ENCODE measurements at places on chromosomes 13 and 19. TPM values are rescaled to one million over a fixed set of nuclear protein-coding genes. Genes with fewer than 3 reads are reported as not detected.
A peak's percentile ranks its signal among the peaks of the same experiment; 100 is the strongest.

CAPS gene
- total RNA-seq: 2.9 TPM

TBXA2R gene
- total RNA-seq: 3.3 TPM

GGACT gene
- total RNA-seq: 1.1 TPM

ZNF763 gene
- 5.7 TPM for total RNA-seq

PNMA8A gene
- 9.4 TPM for total RNA-seq

C19orf81 gene
- 3.5 TPM for total RNA-seq

TEX101 gene
- total RNA-seq: not detected

KIR2DL3 gene
- not detected for total RNA-seq

FCER2 gene
- not detected for total RNA-seq

DNA sequence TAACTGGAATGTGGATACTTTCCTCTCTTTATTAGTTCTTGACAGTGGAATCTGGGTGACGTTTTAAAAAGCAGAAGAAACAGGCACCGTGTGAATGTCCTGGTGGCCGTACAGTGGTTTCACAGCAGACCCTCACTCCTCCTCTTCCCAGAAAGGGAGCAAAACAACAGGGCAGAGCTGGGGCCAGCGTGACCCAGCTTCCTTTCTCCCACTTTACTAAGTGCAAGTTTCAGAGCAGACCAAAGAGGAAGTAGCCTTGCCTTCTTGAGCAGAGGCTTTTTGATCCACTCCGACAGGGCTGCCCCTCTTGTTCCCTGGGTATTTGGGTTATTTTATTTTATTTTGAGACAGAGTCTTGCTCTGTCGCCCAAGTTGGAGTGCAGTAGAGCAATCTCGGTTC, 19.6 kb upstream of the C19orf33 start:
- H3K4me1 ChIP-seq: peaks cover 29% of the 10 kb centered on the region
- no peaks in the 10 kb centered on the region for H3K36me3 ChIP-seq
- H3K27ac ChIP-seq: no peak overlapping the region
- no peak for DNase-seq

DNA sequence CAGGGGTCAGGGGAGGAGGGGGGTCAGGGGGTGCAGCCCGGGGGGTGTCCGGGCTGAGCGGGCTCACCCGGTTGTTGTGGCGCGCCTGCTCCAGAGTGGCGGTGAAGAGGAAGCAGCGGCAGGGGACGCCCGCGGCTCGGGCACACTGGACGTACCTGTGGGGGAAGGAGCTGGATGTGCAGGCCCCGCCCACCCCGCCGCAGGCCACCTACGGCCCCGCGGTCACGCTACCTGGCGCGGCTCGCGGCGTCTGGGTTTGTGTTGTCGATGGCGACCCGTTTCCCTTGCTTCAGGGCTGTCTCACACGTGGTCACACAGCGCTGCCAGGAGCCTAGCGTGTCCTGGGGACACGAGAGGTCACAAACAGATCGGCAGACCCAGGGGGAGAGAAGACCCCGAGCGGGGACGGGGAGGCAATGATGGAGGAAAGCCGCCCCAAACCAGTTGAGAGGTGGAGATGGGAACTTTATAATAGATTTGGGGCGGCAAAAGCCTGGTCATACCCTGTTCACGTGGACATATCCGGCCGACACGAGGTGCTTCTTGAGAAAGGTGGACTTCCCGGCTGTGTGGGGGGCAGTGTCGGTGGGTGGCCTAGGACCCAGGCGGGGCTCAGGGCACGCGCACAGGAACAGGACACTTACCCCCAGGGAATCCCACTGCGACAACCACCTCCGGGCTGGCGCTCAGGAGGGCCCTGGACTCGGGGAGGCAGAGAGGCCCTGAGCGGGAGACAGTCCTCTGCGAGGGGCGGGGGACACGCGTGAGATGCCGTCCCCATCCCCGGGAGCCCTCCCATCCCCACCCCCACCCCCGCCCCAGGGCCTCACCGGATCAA, 5.6 kb downstream of the PNKP start:
- H3K4me1 ChIP-seq: peaks cover 23% of the 10 kb centered on the region
- H3K27me3 ChIP-seq: no peaks in the 10 kb centered on the region
- DNase-seq: no peak
- no peak overlapping the region for H3K27ac ChIP-seq

DNA sequence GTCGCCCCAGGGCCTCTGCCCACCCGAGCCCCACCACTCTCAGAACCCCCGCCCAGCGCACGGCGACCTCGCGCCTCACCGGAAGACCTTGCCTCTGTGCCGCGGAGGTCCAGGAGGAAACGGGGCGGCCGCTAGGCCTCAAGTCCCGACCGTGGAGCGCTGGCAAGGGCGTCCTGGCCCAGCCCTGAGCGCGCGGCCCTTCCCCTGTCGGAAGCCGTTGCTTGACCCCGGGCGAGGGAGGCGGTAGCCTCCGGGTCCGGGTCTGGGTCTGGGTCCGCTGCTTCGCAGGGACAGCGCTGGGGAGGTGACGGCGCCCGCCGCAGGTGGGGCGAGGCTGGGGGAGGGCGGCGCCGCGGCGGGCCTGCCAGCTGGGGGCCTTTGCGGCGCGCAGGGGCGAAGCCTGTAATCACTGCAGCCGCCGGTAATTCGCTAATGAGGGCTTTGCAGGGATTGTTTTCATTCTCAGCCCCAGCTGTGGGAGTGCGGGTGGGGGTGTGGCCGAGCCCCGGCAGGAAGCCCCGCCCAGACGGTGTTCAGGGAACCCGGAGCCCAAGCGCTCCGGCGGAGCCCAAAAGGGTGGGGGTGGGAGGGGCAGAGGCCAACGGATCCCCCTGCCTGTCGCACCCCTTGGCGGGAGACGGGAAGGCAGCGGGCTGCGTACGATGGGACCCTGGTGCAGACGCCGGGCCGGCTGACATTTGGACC, 8.6 kb downstream of the C19orf25 start:
- peak overlapping the region; percentile 57 for H3K4me3 ChIP-seq
- peaks cover 6% of the 10 kb centered on the region for H3K36me3 ChIP-seq
- peak; percentile 64 for DNase-seq
- H3K27ac ChIP-seq: no peak overlapping the region

GRCh38 chr19:29528350-29528945, 2.7 kb downstream of the VSTM2B start:
- H3K27ac ChIP-seq: no peak overlapping the region
- peaks cover 74% of the 10 kb centered on the region for H3K27me3 ChIP-seq
- no peaks in the 10 kb centered on the region for H3K4me1 ChIP-seq
- no peaks in the 10 kb centered on the region for H3K36me3 ChIP-seq
- peak; percentile 23 for DNase-seq

- DNase-seq: no peak
- no peaks in the 10 kb centered on the region for H3K27me3 ChIP-seq
- no peaks in the 10 kb centered on the region for H3K36me3 ChIP-seq
Observed at GRCh38 chr13:94431987-94432386, 47.5 kb downstream of the DCT start.

- H3K27me3 ChIP-seq: no peaks in the 10 kb centered on the region
- peaks cover 14% of the 10 kb centered on the region for H3K36me3 ChIP-seq
- peak; percentile 96 for DNase-seq
- H3K27ac ChIP-seq: peak within 1 kb of the TSS; percentile 49
Observed at GRCh38 chr19:57599761-57600383, at the start of gene ZNF530. TSS of gene ZNF530 (plus strand) at chr19:57599885. CDS start at chr19:57604346, 4,461 bp downstream.

- no peak for DNase-seq
- no peaks in the 10 kb centered on the region for H3K27me3 ChIP-seq
- H3K4me3 ChIP-seq: peak overlapping the region; percentile 86
- H3K36me3 ChIP-seq: peaks cover 3% of the 10 kb centered on the region
- peak overlapping the region; percentile 84 for H3K27ac ChIP-seq
Observed at GRCh38 chr19:44142059-44142433, 692 bp downstream of the ZNF234 start.

- no peak for DNase-seq
- H3K27me3 ChIP-seq: no peaks in the 10 kb centered on the region
- no peak overlapping the region for H3K4me3 ChIP-seq
- H3K4me1 ChIP-seq: no peaks in the 10 kb centered on the region
- peaks cover 78% of the 10 kb centered on the region for H3K36me3 ChIP-seq
Observed at GRCh38 chr19:56423276-56423984, 19.3 kb downstream of the ZNF583 start.

DNA sequence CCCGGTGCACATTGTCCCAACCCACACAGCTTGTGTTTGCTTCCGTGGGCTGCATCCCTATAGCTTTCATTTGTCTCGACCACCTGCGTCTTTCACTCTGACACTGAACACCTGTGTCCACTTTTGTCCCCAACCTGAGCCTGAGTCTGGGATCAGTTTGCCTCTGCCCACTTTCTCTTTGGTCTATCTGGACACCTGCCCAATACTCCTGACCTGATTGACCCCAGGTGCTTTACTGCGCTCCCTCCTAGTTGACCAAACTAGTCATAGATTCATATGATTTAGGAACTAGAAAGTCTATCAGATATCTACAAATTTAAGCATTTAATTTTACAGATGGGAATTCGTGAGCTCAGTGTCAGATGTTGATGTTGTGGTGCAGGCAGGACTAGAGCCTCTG, 209.9 kb downstream of the DCT start:
- H3K4me3 ChIP-seq: no peak overlapping the region
- no peak overlapping the region for H3K27ac ChIP-seq
- no peaks in the 10 kb centered on the region for H3K4me1 ChIP-seq
- no peaks in the 10 kb centered on the region for H3K36me3 ChIP-seq
- no peaks in the 10 kb centered on the region for H3K27me3 ChIP-seq
- DNase-seq: no peak

DNA sequence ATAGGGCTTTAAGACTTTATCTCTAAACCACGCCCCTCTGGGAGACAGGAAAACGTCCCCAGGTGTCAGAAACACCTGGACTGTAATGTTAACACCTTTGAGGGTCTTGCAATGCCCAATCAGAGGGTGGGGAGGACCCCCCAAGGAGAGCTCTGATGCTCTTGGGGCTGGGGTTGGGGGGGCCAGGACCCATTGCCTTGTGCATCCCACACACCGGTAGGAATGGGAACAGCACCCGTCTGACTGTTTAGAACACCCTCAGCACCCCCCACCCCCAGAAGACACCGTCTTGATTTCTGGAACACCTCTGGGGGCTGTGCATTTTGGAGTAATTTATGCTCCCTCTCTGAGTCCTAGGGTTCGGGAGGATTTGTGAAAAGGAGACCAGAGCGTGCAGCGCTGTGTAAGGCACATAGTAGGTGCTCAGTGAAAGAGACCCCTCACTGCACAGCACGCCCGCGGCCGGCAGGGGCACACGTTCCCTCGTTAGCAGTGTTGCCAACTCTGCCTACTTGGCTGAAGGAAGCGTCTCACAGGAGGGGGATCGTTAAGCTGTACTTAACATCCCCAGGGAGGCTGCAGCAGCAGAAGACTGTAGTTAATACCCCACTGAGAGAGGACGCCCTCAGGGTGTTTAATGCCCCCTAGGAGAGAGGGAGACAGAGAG, 2.8 kb upstream of the ERFL start:
- H3K4me1 ChIP-seq: peaks cover 17% of the 10 kb centered on the region
- H3K27ac ChIP-seq: no peak overlapping the region
- H3K27me3 ChIP-seq: peaks cover 89% of the 10 kb centered on the region
- no peaks in the 10 kb centered on the region for H3K36me3 ChIP-seq

GRCh38 chr13:43786766-43787517, at the start of gene ENOX1:
TSS of gene ENOX1 (minus strand) at chr13:43786972.
- no peaks in the 10 kb centered on the region for H3K27me3 ChIP-seq
- H3K36me3 ChIP-seq: no peaks in the 10 kb centered on the region
- H3K27ac ChIP-seq: peak within 1 kb of the TSS; percentile 84
- H3K4me1 ChIP-seq: peaks cover 11% of the 10 kb centered on the region
- DNase-seq: peak; percentile 87
- H3K4me3 ChIP-seq: peak within 1 kb of the TSS; percentile 54

DNA sequence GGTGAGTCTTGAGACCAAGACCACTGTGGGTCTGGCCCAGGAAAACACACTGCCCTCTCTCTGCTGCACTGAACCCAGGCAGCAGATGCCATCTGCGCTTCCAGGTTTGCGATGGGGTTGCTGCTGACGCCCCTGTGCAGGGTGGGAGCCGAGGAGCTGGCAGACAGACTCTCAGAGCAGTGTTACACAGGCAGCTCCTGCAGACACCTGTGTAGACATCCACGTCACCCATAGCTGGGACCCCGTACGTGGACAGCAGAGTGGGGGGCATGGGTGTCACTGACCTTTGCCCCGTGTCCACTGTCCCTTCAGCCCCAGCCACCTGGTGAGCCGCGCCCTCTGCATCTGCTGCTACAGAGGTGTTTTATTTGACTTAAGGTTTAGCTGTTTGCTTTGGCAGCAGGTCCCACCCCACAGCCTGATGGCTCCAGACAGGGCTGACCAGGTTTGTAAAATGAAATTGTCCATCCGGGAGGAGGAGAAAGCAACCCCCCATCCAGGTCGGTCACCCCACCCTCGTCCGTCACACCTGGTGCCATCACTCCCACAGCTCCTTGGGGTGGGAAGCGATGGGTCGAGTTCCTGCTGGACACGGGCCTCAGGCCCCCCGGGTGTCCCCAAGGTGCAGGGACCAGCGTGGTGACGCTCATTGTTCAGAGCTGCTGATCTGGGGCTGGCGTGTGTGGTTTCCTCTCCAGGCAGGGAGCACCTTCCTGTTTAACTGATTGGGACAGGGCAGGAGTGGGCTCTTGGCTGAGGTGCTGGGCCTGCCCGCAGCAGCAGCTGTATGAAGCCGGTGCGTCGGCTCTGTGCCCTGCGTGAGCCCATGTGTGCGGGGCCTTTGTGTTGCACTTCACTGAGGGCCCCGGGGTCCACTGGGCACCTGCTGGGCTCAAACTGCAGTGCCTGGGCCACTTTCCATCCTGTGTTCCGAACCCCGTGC, 28.4 kb downstream of the MCF2L start:
- H3K4me1 ChIP-seq: peaks cover 74% of the 10 kb centered on the region
- H3K4me3 ChIP-seq: no peak overlapping the region
- DNase-seq: no peak
- H3K27ac ChIP-seq: peak overlapping the region; percentile 18
- no peaks in the 10 kb centered on the region for H3K36me3 ChIP-seq

DNA sequence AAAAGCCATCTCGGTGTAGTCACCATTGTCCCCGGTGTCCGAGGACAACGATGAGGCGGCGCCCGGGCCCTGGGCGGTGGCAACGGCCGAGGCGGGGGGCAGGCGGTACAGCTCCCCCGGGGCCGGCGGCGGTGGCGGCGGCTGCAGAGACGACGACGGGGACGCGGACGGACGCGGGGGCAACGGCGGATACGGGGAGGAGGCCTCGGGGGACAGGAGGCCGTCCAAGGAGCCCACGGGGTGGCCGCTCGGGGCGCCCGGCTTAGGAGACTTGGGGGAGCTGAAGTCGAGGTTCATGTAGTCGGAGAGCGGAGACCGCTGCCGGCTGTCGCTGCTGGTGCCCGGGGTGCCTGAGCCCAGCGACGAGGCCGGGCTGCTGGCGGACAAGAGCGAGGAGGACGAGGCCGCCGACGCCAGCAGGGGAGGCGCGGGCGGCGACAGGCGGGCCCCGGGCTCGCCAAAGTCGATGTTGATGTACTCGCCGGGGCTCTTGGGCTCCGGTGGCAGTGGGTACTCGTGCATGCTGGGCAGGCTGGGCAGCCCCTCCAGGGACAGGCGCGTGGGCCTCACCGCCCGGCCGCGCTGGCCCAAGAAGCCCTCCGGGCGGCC, 3.5 kb downstream of the IRS2 start:
- DNase-seq: no peak
- H3K36me3 ChIP-seq: peaks cover 27% of the 10 kb centered on the region
- peaks cover 4% of the 10 kb centered on the region for H3K27me3 ChIP-seq
